ENCODE measurements at places on chromosomes 11 and 22.
A peak's percentile ranks its signal among the peaks of the same experiment; 100 is the strongest.

GRCh38 chr11:57458410-57459163 is 1.7 kb upstream of the RTN4RL2 start:
- no peak for DNase-seq

DNA sequence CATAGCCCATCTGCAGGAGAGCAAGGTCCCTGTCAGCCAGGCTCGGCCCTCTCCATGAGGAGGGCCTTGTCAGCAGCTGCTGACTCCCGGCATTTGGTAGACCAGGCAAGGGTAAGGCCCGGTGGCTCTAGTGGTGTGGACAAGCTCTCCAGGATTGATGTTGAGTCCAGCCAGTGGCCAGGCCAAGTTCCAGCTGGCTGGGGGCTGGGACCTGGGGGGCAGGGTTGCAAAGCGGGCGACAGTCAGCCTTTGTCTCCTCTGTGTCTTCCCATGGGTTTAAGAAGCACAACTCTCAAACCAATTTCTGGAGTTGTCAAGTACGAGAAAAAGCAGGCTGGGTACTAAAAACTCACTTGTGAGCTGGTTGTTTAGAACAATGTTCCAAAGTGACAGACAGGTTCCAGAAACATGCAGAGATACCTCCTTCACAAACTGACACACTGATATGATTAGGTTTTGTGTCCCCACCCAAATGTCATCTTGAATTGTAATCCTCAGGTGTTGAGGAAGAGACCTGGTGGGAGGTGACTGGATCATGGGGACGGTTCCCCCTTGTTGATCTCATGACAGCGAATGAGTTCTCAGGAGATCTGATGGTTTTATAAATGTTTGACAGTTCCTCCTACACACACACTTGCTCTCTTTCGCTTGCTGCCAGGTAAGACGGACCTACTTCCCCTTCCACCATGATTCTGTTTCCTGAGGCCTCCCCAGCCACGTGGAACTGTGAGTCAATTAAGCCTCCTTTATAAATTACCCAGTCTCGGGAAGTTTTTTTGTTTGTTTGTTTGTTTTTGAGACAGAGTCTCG is 52.3 kb upstream of the SERPIND1 start:
- DNase-seq = no peak

DNA sequence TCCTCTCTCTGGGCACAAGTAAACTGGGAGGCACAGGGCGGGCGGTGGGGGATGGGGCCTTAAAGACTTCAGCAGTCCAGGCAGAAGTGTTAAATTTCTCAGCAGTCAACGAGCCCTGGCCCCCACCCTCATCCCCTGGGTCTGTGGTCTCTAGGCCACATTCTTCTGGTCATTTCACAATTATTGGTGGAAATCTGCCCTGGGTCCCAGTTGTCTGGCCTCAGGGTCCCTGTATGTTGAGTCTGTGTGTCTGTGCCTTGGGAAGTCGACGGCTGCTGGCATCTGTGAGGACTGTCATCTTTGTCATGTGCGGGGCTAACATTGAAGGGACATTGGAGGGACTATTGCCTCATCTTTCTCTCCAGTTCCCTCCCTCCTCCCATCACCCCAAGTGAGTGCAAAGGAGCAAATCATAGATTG is 1.7 kb downstream of the TSPAN18 start:
- DNase-seq = no peak

- peak; percentile 45 for DNase-seq
Observed at GRCh38 chr11:28343304-28344233, 235.4 kb downstream of the METTL15 start.

GRCh38 chr22:18024956-18025720 is 777 bp upstream of the MICAL3 start:
- DNase-seq = no peak

DNA sequence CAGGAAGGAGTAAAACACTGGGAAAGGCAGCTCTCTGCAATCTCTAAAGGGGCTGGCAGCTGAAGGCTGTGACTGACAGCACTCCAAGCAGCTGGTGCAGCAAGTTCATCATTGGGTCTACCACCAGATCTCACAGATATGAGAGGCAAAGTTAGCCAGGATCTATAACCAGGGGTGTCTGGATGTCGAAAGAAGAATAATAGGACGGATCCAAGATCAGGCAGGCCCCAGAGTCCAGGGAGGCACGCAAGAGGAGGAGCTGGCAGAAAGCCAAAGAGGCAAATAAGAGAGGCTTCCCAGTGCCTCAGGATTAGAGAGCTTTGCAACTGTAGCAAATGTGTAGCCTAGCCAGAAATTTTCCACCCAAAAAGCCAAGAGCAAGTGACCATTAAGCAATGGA is 77.1 kb downstream of the RBMXL2 start:
- no peak for DNase-seq
